ENCODE measurements at places on chromosomes 5 and 9.

GRCh38 chr9:107175041-107175440 lies 108.0 kb upstream of the RAD23B start:
- DNase-seq: no peak

GRCh38 chr9:97470076-97470475 lies 31.4 kb upstream of the TMOD1 start:
- no peak for DNase-seq

DNA sequence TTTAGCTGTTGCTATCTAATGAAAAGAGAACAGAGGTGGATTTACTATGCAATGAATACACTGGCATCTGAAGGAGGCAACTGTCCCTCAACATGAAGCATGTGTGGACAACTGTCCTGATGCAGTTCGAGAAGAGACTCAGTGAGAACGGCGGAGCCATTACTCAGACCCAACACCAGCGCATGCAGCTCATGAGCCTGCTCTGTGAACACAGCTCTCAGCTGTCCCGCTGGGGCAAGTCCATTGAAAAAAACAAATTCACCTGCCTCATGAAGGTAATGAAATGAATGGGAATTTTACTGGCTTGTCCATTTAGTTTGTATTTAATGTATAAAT lies 78.8 kb downstream of the SPTLC1 start:
- no peak for DNase-seq

DNA sequence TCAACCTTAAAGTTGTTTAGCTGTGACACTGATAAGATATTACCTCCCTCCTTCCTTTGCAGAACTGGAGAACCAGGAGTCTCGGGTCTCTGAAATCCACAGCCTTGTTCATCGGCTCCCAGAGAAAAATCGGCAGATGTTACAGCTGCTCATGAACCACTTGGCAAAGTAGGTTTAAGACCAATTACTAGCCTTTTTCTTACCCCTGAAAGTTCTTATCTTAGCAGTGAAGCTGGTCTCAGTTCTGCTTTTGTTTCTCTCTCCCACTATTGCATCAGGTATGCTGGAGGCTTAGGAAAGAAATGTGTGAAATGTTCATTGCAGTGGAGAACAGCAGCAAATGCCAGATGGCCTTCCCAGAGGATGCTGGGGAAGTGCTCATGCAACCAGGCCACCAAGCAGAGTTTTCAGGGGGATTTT lies 287.4 kb downstream of the ARHGAP26 start:
- DNase-seq: no peak

DNA sequence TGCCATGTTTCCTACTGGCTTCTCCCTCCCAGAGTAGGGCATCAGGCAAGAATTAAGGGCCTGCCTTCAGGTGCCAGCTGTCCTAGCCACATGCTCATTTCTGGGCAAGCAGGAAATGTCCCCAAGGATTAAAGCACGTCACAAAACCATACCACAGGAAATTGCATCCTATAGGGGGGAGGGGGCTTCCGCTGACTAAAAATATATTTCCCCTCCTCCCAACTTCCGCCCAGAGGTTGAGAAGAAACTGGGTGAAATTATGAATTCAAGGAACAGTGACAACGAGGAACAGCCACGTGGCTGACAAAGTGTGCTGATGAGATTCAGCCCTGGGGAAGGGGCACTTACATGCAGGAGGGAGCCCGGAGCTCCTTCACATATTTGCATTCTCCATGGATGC lies 4.1 kb downstream of the HBEGF start:
- peak; percentile 37 for DNase-seq

DNA sequence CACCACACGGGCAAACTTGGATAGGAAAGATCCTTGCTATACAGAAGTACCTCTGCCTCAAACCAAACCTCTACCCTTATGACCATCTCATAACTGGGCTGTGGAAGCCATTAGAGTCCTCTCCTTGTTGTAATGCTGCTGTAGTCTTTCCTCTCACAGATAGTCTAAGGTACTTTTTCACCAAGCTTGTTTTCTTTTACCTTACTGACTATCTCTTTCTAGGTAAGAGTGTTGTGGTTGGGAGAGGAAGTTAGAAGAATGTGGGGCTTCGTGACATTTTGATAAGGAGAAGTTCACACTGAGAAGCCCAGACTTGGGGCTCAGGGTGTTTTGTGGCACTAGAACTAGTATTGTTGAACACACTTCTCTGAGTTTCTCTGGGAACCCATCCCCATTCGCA lies 8.9 kb downstream of the CFAP95 start:
- peak; percentile 10 for DNase-seq

GRCh38 chr9:89462817-89463683 lies 34.9 kb downstream of the SEMA4D start:
- DNase-seq: no peak

- DNase-seq: peak; percentile 46
Observed at GRCh38 chr5:131532031-131532640, 102.9 kb downstream of the RAPGEF6 start.

DNA sequence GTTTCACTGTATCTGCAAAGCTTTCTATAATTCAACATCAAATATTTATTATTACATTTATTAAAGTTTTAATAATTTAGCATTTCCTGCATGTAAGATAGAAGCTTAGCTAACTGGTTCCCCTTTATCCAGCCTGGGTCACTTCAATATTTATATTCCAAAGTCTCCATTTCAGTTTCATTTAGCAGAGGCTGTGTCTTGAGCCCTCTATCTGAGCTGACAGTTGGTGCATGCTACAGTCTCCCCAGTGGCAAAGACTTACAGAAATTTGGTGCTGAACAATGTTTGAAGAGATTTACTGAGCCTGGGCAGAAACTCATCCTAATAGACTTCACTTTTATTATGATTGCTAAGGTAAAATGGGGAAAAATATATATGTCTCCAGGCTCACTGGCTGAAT lies 279.1 kb downstream of the TRIM32 start:
- no peak for DNase-seq

- DNase-seq: no peak
Observed at GRCh38 chr5:91345461-91345860, 37.7 kb downstream of the ARRDC3 start.

Measured in CD4-positive, alpha-beta T cell treated with Interleukin-12 subunit alpha and Interleukin-12 subunit beta, for 1 hour (primary cell).